ENCODE measurements at places on chromosomes 13 and 19.

GRCh38 chr13:109704771-109705635, 81.4 kb downstream of the IRS2 start:
- DNase-seq = no peak

DNA sequence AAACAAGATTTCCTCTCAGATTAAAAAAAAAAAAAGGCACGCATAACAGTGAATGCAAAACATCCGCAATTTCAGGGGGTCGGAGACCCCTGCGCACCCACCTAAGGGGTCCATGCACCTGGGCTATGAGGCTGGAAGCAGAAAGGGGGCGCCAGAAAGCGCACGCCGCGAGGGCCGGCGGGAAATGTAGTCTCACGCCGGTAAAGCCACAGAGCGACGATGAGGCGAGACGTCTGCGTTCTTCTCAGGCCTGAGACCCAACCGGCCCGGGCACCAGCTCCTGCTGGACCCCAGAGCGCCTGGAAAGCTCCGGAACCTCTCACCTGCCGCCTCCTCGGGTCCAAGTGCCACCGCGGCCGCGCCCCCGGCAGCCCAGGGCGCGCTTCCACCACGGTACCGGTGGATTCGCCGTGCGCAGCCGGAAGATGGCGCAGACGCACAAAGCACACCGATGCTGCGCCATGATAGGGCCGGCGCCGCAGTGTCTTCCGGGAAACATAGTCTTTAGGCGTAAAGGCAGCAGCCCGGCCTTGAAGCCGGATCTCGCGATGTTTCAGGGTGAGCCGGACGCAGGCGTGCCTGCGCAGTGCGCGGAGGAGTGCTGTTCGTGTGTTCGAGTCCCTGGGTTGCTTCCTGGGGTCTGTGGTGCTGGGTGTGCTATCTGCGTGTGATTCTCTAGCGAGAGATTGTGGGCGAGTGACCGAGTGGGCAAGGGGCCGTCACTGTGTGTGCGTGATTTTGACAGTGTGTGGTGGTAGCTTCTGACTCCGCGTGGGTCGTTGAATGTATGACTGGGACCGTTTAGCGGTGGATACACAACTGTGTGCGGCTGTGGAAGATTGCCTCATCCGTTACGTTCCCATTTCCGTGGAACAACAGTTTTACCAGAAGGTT, at the start of gene ZNF582:
TSS of gene ZNF582 (minus strand) at position 416 of the 894 bp plus-strand sequence. CDS start 1,782 bp downstream, outside the sequence.
- DNase-seq = peak; percentile 97

- DNase-seq = peak; percentile 44
Measured at GRCh38 chr13:113650275-113650674, 7.7 kb downstream of the ATP4B start.

DNA sequence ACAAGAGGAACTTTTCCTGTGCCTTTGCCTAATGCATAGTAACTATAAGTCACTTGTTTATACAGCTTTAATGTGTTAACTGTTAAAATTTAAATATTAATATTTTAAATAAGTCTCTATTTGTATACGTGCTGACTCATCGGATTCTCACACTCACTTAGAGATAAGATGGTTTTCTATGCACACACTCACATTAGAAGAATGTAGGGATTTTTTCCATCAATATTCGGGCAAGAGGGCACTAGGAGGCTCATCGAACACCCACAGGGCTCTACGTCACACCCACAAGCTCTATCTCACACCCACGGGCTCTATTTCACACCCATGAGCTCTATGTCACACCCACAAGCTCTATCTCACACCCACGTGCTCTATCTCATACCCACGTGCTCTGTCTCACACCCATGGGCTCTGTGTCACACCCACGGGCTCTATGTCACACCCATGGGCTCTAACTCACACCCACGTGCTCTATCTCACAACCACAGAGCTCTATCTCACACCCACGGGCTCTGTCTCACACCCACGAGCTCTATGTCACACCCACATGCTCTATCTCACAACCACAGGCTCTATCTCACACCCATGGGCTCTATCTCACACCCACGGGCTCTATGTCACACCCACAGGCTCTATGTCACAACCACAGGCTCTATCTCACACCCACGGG, 73.4 kb downstream of the COL4A2 start:
- peak; percentile 61 for DNase-seq
